Activated B cell treated with CpG ODN at 0.5 μM for 24 hours (primary cell): ENCODE measurements at places on chromosomes 6 and 20. TPM values are rescaled to one million over a fixed set of nuclear protein-coding genes. Genes with fewer than 3 reads are reported as not detected.

HSPA12B gene
- not detected in 2 replicates for total RNA-seq

GRCh38 chr20:43191946-43192863 lies 2.5 kb upstream of the PTPRT start:
- peaks cover 2% of the 10 kb centered on the region for H3K4me1 ChIP-seq
- no peak for DNase-seq
- no peak overlapping the region for H3K4me3 ChIP-seq

SDC4 gene
- total RNA-seq: not detected in 2 replicates

HCK gene
- total RNA-seq: 183 TPM in 2 replicates

DNA sequence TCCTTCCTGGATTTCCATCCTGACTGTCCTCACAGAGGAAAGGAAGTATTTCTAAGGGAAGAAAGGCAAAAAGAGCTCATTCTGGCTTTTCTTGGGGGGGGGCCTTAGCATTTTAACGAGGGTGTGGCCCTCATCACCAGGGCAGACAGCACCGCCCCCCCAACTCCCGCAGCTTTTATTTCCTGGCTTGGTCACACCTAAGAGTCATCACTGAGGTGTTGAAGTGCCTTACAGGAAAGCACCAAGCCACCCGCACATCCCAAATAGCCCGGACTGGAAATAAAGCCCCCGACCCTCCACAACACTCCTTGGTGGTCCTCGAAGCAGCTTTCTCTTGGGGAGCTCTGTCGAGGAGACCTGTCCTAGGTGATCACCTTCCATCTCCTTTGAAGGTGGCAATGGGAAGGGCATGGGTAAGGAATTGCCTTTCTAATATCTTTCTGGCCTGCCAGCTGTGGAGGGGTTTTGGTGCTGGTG lies 1.3 kb downstream of the PTK7 start:
- no peak overlapping the region for H3K27ac ChIP-seq
- H3K4me1 ChIP-seq: peaks cover 12% of the 10 kb centered on the region
- no peak for DNase-seq
- H3K36me3 ChIP-seq: peaks cover 20% of the 10 kb centered on the region
- H3K27me3 ChIP-seq: peaks cover 17% of the 10 kb centered on the region

TP53TG5 gene
- not detected in 2 replicates for total RNA-seq

CDS2 gene
- 32.4 and 37.4 TPM in 2 replicates for total RNA-seq
